SW 1271 (cell line): ENCODE measurements at places on chromosomes 1 and 21.

DNA sequence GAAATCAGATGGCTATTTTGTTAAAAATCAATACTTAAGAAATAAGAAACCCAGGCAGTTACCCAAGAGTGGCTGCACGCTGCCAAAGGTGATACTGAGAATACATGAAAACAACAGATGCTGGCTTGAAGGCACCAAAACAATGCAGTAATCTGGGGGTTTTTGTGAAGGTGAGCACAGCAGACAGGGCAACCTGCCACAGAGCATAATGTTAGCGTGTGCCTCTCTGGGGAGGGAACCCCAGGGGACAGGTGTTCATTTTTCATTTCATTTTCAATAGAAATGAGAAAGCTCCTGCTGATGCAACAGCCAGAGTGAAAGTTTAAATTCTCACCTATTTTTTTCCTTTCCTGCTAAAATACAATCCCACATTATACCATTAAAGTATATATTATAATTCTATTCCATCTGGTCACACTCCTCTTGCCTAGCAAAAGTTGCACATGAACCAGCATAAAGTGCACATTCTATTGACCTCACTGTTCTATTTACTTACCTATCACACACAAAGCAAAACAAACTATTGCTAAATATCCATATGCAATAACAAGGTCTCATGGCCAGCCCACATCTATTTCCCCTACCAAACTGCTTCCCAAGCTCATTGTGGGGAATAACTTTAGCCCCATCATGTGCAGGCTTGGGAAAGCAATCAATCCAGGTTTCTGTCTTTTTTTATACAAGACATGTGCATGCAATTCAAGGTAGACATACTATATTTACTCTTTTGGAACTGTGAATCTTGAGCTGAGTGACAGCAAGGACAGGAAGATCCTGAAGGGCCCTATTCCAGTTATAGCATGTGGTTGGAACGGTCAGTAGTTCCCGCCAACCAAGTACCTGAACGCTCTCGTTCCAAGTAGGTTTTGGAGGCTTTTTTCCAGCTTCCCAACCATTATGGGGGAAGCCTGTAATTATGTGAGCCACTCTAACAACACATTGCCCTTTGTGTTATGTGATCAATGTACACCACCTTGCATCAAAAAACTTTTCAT is 173.6 kb downstream of the RERE start:
- DNase-seq = no peak

DNA sequence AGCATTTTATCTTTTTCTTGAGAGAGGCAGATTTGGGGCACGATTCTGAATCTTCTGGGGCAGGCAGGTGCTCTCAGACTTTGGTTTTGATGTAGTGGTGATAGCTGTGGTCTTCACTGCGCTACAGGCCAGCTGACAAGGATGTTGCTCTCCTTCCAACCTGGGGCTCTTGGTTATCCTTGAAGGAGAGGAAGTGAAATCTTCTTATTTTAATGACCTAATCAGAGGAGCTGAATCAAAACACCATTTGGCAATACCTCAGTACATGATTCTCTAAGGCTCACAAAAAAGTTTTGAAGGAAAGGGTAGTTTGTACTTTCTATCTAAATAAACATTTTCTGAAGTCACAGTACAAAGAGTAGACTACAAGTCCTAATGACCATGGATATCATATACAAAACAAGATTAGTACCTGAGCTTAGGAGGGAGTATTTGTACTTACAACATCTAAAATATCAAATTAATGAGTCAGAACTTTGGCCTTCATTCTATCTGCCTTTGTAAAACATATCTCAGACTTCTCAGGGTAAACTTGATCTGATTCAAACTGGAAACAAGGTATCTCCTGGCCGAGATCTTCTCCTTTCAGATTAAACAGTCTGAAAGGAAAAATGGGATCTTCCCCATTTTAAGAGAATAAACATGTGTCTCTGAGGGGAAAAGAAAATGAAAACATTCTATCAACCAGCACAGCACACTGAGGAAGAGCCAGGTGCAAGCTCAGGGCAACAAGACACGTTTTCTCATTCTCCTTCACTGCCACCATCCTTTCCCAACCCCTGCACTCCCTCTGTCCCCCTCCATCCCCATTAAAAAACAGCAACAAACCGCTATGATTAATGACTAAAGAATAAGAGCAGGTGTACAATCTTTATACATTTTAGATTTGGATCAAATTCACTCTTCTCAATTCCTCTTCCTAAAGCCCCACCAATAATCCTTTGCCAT is 69.2 kb downstream of the SH3GLB1 start:
- no peak for DNase-seq

- DNase-seq = no peak
Measured at GRCh38 chr1:119984771-119985170, 84.7 kb downstream of the NOTCH2 start.

DNA sequence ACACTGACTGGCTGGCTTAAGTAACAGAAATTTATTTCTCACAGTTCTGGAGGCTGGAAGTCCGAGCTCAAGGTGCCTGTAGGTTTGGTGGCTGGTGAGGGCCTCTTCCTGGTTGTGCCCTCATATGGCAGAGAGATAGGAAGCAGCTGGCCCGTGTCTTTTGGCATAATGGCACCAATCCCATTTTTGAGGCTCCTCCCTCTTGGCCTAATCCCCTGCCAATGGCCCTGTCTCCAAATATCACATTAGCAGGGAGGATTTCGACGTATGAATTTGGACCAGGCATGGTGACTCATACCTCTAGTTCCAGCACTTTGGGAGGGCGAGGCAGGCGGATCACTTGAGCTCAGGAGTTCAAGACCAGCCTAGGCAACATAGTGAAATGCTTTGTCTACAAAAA is 37.4 kb downstream of the AGPAT3 start:
- DNase-seq = no peak

GRCh38 chr1:17439250-17440073 is at the start of gene RCC2:
RCC2 (minus strand) TSS chr1:17439677; CDS start chr1:17438514, 1,163 bp downstream.
- DNase-seq = peak; percentile 63

- no peak for DNase-seq
Measured at GRCh38 chr21:40383951-40384350, 463.0 kb downstream of the DSCAM start.

DNA sequence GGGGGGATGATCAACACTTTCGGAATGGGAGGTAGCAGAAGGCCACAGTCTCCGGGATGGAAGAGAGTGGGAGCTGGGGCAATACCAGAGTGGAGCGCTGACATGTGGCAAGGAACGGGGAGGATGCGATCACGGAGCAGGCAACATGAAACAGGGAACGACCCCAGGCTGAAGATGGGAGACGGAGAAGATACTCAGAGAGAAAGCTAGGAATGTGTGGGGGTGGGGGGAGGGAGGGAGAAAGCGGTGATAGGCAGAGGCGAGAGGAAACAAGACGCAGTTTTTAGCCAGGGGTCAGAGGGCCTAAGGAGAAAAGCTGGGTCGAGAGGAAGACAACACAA is 577 bp downstream of the RAB3GAP2 start:
- no peak for DNase-seq

GRCh38 chr1:5393603-5394002 is 598.6 kb downstream of the NPHP4 start:
- no peak for DNase-seq

DNA sequence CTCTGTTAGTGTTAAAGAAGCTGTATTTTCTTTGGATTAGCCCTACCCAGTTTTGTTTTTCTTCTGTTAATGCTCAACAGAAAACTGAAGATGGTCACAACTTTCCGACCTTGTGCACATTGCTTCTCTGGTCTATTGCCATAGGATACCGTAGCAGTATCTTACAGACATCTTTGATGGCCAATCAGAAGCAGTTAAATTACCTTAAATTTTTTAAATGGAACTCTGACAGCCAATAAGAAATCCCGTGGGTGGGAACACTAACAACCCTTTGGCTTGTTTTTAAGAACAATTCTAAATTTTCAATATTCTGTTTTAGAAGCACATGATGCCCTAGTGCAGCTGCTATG is 17.2 kb downstream of the NFYC start:
- no peak for DNase-seq

GRCh38 chr21:15444118-15444960 is 285.4 kb upstream of the USP25 start:
- DNase-seq = no peak

DNA sequence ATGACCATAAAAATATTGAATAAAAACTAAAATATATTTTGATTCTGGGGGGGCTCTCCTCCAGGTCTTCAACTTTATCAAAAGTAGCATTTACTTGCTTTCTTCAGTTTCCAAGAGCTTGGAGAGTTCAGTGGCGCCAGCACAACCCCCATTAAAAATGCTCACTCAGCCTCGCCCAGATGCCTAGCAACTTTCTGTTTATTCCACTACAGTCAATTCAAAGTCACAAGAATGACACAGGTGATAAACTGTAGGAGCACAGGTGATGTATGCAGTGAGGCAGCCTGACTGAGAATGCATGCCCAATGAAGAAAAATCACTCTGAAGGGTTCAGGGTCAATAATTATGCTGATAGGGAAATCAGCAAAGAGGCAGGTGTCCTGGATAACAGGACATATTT is 159.4 kb upstream of the ATP1B1 start:
- DNase-seq = no peak

GRCh38 chr1:28812669-28813468 is 899 bp downstream of the OPRD1 start:
- DNase-seq = no peak

- DNase-seq = no peak
Measured at GRCh38 chr1:169892927-169893644, 610 bp downstream of the SCYL3 start.

DNA sequence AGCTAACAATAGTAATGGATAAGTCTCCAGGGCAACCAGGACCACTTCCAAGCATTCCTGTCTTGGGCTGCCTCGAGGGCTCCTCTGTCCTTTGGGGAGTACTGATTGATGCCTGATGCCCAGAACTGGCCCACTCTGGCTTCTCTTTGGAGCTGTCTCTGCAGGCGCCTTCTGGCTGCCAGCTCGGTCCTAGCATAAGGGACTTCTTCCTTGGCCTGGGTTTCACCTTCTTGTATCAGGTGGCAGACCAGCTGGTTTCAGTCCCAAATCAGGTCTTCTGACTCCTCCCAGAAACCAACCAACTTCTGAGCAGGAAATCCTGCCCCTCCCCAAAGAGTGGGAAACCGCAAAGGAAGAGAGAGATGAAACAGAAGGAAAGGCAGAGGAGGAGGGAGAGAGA is 10.6 kb downstream of the G0S2 start:
- no peak for DNase-seq

DNA sequence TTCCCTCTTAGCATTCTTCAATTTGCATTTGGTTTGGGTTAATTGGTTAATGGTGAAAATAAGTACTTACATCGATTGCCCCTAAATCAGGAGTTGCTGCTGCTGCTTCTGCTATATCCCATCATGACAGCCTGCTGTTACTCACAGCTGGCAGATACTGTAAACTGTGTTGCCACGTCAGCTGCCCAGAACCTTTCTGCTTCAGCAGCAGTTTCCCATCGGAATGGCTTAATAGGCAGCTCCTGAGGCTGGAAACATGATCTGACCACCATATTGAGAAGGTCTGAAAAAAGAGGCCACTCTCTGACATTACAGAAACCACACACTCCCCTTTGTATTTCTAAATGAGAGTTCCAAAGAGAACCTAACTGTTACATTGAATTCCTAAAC is 14.3 kb upstream of the SEC16B start:
- DNase-seq = no peak

DNA sequence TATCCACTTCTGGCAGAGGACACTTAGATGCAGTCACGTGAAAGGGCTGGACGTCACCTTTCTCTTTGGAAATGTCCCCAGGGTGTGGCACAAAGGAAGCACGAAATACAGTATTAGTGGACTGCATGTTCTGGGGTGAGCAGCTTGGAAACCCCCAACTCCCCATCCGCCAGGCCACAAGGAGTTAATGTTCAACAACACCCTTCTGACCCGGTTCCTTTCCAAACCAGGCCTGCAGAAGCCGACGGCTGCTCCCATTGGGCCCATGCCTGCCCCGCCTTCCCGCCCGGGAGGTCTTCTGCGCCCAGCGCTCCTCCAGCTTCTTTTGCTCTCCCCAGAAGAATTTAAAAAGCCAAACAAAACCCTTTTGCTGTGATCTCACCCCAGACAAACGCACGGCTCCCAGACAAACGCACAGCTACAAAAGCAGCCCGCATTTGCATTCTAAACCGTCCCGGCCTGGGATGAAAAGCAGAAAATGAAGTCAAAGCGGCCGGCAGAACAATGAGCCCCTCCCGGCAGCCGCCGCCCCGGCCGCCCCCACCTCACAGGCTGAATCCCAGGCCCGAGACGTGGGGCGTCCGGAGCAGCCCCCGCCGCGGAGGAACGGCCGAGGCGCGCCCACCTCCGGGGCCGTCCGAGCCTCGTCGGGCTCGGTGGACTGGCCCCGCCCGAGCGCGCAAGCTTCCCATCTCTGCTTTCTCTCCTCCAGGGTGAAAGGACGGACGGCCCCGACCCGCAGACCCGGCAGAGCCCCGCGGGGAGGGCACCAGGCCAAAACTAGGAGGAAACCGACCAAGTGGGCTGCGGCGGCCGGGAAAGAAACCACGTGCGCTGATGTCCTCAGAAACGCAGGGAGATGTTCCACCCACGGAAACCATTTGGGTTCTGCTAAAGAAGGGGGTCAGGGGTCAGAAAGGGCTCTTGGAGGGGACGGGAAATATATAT is 101.9 kb downstream of the PLPP3 start:
- no peak for DNase-seq

- no peak for DNase-seq
Measured at GRCh38 chr1:109312978-109313775, 6.4 kb upstream of the MYBPHL start.

DNA sequence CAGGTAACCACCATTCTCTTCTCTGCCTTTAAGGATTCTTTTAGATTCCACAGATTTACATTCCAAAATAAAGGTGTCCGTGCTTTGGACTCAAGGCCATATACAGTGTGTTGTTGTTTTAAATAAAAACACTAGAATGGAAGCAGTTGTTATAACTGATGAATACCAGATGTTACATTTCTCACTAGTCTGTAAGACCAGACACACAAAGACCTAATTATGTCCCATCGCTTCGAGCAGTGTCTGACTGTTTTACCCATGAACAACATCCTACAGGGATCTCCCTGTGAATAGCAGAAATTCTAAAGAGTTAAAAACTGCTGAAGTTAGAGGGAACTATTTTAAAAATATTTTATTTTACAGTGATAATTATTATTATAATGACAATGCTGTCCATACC is 574.7 kb upstream of the ZP4 start:
- no peak for DNase-seq

DNA sequence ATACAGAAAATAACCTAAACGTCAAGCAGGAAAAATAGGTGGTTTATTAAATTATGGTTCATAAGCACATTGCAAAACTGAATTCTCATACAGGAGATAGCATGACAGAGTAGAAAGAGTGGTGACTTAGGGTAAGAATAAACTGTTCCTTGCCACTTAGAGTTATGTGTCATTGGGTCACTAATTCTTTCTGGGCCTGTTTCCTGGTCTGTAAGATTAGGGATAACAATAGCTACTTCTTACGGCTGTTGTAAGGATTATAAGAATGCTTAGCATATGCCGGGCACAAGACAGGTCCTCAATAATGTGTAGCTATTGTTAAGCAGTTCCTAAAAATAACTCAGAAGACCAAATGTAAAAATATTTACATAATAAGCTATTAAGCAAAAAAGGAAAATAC is 24.2 kb downstream of the SNRNP40 start:
- DNase-seq = no peak

GRCh38 chr1:117985239-117985638 is 55.7 kb downstream of the WDR3 start:
- DNase-seq = no peak
